ENCODE measurements at places on chromosomes 4 and X.

DNA sequence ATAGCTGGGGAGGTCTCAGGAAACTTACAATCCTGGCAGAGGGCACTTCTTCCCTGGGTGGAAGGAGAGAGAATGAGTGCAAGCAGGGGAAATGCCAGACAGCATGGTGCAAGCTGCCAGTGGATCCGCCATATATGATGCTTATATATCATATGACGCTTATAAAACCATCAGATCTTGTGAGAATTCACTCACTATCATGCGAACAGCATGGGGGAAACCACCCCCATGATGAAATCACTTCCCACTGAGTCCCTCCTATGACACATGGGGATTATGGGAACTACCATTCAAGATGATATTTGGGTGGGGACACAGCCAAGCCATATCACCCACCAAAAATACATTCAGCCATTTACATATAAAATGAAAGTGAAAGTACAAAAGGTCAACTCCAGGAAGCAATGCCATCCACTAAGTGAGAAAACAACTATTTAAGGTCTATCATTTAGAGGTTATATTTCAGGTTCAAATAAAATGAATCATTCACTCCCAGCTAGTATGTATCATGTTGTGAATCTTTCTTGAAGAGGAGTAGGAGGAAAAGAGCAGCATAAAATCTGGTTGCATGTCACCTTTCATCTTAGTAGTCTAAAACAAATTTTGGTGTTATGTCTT lies 20.3 kb upstream of the DYNLT3 start:
- no peak for DNase-seq

DNA sequence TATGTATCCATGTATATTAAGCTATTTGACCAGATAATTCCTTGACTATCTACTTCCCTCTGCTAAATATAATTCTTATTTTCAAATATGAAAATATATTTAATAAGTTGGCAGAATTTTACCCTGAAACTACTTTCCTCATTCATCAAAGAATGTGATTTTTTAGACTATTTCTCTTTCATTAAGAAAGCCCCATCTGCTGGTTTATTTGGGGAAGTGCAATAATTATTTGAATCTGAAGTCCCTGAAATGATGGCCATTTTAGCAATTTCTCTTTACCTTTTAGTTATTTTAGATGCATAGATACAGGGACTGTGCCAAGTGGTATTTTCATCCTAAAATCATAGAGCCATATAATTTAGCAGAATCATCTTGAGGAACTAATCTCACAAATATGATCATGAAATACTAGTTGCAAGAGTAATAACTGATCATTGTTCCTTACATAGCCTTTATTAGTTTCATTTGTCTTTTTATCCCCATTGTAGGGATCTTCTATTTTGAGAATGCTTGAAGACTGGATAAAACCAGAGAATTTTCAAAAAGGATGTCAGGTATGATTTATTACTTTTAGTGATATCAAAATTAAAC lies 39.0 kb downstream of the ENPEP start:
- DNase-seq = peak; percentile 41

- no peak for DNase-seq
These were observed 157.0 kb upstream of the SMIM31 start for GRCh38 chr4:164596927-164597326.

GRCh38 chrX:149827254-149827653 lies 45.5 kb downstream of the MAGEA9 start:
- no peak for DNase-seq

DNA sequence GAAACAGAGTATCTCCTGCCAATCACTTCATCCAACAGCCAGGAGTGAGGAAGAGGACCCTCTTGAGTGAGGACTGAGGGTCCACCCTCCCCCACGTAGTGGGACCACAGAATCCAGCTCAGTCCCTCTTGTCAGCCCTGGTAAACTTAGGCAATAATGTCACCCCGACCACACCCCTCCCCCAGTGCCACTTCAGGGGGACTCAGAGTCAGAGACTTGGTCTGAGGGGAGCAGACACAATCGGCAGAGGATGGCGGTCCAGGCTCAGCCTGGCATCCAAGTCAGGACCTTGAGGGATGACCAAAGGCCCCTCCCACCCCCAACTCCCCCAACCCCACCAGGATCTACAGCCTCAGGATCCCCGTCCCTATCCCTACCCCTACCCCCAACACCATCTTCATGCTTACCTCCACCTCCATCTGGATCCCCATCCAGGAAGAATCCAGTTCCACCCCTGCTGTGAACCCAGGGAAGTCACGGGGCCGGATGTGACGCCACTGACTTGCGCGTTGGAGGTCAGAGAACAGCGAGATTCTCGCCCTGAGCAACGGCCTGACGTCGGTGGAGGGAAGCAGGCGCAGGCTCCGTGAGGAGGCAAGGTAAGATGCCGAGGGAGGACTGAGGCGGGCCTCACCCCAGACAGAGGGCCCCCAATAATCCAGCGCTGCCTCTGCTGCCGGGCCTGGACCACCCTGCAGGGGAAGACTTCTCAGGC lies at the start of the genes CSAG1 and MAGEA12:
Gene CSAG1, minus strand, starts transcription at position 461 of the 715 bp plus-strand sequence. CDS start 1,261 bp downstream, outside the sequence.
Gene MAGEA12, plus strand, starts transcription at position 497 of the 715 bp plus-strand sequence. CDS start 2,405 bp downstream, outside the sequence.
- no peak for DNase-seq

DNA sequence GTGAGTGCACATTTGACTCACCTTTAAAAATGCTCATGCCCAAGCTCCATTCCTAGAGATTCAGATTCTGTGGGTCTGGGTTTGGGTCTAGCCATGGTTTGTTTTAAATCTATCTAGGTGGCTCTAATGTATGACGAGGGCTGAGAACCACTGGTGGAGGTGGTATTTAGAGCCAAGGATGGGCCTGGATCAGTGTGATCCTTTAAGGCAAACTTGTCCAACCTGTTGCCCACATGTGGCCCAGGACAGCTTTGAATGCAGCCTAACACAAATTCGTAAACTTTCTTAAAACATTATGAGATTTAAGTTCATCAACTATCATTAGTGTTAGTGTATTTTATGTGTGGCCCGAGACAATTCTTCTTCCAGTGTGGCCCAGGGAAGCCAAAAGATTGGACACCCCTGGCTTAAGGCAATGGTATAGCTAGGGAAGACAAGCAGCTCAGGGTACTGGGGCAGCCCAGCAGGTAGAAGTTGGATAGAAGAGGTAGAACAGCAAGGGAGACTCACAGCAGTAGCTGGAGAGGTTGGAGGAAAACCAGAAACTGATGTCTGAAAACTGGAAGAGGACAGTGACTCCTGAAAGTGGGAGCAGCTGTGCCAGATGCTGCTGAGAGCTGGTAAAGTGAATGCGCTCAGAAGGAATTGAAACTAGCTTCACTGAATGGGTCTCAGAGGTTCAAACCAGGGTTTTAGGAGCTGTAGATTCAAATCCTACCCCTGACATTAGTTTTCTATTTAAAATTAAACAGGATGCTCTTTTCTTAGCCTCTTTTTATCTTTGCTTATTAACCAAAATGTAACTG lies 18.2 kb downstream of the ADD1 start:
- no peak for DNase-seq

DNA sequence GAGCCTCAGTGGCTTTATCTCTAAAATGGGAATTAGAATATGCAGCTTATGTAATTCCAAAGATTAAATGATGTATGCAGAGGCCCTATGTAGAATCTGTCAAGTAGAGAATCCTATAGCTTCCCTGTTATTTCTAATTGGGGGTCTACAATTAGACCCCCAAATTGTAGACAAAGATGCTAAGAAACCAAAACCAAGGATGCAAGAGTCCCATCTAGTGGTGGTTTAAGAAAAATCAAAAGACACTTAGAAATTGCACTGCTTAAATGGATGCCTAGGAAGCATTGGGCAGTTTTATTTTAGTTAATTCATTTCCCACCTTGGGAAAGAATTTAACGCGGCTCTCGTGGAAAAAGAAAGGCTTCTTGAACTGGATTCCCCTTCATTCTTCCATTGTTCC lies 115.2 kb downstream of the GABRA2 start:
- peak; percentile 1 for DNase-seq

DNA sequence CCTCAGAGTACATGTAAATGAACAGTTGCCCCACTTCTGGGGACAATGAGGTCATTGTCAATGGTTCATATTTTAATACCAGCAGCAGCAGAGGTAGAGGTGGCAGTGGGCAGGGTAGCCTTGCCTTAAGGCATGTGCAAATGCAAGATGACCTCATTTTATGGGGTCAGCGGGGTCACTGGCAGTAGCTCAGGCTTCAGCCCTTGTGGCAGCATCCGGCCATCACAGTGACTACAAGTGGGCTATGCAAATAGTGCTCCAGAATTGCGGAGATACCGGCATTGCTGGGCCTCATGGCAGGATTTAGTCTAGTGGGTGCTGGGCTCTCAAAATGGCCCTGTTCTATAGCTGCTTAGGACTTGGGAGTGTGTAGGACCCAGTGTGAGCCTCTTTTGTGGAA lies 144.7 kb downstream of the FAM47A start:
- no peak for DNase-seq

DNA sequence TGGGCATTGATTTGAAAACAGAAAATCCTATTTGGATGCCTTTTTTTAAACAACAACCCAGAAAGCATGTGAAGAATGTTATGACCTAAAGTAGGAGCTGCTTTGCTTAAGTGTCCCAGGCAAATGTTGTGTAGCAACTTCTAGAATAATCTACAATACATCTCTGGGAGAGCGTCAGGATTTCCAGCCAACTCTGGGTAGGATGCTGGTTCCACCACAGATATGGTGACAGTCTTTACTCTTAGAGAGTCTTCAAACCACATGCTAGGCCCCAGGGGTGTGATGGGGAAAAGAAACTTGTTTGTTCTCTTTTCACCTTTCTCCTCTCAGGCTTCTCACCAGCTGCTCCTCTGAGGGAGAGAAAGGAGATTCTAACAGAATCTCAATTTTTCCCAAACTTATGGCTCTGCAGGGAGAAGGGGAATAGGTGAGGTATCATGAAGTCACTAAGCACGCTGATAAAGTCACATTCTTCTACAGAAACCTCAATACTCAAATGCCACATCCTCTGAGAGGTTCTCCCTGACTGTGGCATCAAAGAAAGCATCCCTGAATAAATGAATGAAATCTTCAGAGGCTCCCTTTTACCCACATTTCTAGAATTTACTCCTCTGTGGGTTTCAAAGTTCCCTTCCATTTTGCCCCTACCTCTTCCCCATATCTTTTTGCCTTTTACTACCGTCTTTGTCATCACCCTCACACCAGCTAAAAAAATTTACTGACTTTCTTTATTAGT lies 171.6 kb upstream of the RAI2 start:
- no peak for DNase-seq

DNA sequence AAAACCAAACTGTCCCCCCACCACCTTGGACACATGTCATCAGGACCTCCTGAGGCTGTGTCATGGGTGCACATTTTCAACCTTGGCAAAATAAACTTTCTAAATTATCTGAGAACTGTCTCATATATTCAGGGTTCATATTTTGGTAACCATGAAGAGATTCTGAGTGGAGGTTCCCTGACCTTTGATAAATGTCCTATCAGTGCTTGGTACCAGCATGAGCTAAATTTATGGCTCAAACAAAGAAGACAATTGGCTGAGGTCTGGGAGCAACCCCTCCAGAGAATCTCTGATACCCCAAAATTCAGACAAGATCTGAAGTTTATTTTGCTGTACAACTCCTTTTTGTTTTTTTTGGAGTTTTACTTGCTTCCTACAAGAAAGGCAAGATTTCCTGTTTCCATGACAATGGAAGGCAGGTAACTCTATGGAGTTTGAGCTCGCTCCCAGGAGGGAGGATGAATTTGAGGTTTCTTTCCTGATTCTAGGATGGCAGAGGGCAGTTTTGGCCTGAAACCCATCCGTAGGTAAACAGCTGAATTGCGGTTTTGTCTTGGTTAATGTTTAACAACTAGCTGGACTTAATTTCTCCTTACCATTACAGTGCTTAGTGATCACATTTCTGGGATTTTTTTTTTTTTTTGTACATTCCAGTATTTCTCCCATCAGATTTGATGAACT lies 14.5 kb downstream of the UGT2B15 start:
- DNase-seq = no peak

- peak; percentile 51 for DNase-seq
These were observed at the start of gene PRICKLE3 for GRCh38 chrX:49186125-49187027. PRICKLE3 (minus strand) TSS chrX:49186373; CDS start chrX:49186297, 76 bp downstream.

DNA sequence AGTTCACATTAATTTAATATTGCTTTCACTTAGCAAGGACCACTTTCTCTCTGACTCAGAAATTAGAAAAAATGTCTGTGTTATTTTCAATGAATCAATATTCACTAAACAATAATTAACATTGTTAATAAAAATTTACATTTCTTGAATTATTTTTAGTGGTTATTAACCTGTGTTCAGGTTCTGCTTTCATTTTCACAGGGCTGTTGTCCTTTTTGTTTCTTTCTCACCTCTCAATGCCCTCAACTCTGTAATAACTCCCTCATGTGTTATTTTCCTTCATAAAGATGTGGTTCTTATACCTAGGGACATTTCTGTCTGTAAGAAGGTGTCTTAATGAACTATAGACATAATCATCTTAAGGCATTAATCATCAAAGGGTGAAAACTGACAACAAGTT lies 43.1 kb upstream of the PRR27 start:
- DNase-seq = no peak

DNA sequence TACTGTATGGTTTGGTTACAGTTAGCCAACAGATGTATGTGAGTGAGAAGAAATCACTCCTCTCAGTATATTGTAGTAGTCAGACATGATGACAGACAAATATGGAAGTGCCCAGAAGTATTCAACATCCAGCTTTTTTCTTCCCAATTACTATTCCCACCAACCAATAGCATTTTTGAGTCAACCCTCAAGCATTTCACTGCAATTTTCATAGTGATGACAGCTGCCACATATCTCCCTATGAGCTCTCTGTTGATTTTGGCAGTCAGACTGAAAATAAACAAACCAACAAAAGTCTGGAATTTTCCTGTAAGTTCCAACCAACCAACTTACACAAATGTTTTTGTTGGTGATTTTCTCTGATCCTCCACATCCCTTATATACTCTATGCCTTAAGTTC lies 8.2 kb upstream of the TRAM1L1 start:
- peak; percentile 67 for DNase-seq

GRCh38 chrX:113048896-113049295 lies 208.3 kb upstream of the AMOT start:
- DNase-seq = no peak

DNA sequence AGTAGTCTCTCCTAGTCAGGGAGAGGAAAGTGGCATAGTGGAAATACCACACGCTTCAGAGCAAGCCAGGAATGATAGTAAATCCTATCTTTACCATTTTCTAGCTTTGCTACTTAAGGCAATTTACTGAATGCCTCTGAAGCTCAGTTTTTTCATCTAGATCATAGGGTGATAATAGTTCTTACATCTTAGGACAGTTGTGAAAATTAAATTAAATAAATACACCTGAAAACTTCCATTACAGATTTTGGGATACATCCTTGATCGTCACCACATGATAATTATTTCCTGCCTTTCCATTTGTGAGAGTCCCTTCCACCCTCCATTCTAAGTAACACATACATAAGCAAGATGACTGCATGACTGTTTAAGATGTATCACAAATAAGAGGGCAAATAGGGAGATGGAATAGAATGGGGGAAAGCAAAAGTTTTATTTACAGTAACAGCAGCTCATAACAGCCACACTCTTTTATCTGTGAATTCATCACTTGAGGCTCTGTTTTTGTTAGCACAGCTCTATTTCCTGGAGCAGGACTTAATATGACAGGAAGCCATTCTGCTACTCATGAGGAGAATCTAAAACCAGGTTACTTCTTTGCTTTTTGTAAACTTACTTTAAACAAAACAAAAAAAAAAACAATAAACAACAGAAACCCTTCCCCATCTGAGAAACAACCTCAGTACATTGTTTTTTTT lies 13.4 kb downstream of the P2RY10 start:
- no peak for DNase-seq

- DNase-seq = no peak
These were observed 97.9 kb downstream of the BANK1 start for GRCh38 chr4:101888472-101888871.
